Brain (organoid and tissue), 16 donors: ENCODE measurements at places on chromosomes 4 and X. TPM values are rescaled to one million over a fixed set of nuclear protein-coding genes. Genes with fewer than 3 reads are reported as not detected.

DNA sequence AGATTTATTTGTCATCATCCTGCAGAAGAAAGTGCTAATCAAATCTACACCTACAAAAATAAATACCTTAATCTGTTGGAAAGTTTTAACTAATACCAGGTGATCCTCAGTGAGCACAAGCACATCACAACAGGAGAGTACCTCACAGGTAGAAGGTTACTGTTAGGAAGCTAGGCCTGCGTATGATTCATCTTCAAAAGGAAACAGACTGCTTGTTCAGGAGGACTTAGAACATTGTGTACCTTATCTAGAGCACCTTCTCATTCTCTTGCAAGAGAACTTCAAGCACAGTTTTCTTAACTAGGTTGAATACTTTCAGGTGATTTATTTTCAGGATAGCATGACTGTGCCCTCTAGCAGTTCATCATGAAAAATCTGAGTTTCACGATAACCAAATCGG is 54.2 kb downstream of the MND1 start:
- no peak for DNase-seq

GALNTL6 gene
- 0.12 TPM for polyA plus RNA-seq

DNA sequence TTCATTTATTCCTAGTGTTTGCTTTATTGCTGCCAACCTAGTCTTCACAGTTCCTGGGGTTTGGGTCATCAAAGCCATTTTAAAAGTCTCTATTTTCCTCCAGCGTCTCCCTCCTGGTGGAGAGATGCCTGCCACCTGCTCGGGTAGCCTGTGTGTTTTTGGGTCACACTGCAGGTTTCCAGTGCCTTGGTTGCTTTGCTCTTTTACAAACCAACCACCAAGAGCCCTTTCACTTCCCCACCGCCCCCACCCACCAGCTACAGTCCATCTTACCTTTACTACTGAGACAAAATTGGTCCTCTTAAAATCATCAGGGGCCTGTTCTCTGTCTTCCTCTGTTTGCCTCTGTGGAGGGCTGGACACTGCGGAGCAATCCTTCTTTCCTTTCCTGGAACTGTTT is 280.5 kb upstream of the GATB start:
- no peak for DNase-seq

C4orf50 gene
- 1.0 TPM for polyA plus RNA-seq

CFI gene
- polyA plus RNA-seq: 2.2 TPM

PRDM5 gene
- polyA plus RNA-seq: 0.48 TPM

USP17L29 gene
- not detected for polyA plus RNA-seq

TSPYL2 gene
- polyA plus RNA-seq: 49.9 TPM

DNA sequence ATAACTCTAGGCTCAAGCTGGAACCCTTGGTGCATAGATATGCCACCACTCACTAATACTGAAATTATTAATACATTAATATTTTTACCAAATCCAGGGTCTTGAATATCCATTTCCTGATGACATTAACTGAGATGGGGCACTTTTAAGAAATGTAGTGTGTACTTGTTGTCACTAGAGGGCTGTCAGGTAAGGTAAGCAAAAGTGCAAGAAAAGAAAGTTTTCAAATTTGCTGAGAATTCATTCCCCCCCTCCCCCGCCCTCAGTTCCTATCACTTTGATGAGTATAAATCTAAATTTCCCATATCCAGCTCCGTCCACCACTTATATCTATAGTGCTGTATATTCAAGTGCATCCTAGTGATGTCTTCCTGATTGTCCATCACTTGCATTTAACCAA is 20.5 kb upstream of the WDR44 start:
- DNase-seq: no peak

GRCh38 chrX:56107320-56107719 is 124.8 kb upstream of the KLF8 start:
- no peak for DNase-seq

ENPP6 gene
- polyA plus RNA-seq: 6.8 TPM

- no peak for DNase-seq
Observed at GRCh38 chrX:6694221-6694620, 159.3 kb upstream of the VCX3A start.

EGFL6 gene
- 0.22 TPM for polyA plus RNA-seq

GRCh38 chr4:89939994-89940393 is 45.3 kb downstream of the MMRN1 start:
- DNase-seq: peak; percentile 53

TENM3 gene
- polyA plus RNA-seq: 18.2 TPM

GRCh38 chrX:346034-346813 is 27.6 kb upstream of the GTPBP6 start:
- no peak for DNase-seq

- DNase-seq: peak; percentile 84
Observed at GRCh38 chr4:87525636-87526295, 3.4 kb downstream of the SPARCL1 start.

DNA sequence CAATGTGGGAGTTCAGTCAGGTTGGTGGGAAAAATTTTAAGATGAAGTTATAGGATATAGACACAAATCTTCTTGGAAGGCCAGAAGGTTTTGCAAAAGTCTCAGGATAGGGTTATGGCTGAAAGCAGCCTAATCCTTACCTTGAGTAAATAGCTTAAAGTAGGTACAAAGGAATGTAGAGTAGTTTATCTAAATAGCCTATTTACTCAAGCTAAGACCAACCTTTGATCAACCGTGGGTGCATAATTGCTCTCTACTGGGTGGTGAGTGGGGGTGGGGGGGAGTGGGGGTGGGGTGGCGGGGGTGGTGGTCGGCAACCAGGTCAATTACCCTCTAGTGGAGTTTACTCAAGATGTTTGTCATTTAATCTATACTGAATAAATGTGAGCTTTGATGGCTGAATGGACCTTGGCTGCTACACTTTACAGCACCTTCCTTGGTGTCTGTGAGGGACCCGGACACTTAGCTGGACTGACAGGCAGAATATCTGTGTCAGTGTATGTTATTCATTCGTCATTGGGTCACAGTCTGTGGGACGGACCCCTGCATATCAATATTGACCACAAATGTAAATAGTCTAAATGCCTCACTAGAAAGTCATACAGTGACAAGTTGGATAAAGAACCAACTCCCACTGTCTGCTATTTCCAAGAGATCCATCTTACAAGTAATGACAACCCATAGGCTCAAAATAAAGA is 545.7 kb upstream of the PABPC4L start:
- DNase-seq: no peak

GRCh38 chrX:120251471-120252011 is 929 bp downstream of the ZBTB33 start:
- DNase-seq: peak; percentile 42

DNA sequence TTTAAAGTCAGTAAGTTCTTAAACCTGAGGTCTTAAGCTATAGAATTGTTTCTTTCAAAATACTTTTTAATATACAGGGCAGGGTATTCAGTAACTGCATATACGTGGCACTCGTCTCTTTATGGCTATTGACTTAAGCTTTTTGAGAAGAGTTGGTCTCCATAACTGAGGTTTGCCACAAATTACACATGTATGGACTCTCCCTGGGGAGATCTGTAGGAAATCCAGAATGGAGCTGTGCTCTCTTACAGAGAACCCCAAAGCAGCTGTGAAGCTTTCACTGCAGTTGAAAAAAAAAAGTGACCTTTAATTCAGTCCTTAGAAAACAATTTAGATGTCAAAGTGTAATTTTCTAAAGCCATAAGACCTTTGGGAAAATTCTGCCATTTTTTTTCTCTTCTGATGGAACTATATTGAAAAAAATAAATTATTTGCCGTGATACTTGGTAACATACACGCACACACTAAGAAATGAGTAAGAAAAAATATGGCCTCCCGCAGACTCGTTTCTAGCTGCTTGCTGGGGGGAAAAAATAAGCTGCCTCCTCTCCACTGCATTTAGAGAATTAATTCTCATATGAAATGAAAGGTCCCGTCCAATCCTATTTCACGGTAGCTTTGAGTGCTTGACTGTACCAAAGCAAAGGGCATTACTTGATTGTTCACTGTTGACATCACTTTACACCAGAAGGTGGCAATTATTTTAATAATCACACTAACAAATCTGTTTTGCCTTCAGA is 159.4 kb upstream of the TENM3 start:
- DNase-seq: peak; percentile 32

CLNK gene
- not detected for polyA plus RNA-seq

DNA sequence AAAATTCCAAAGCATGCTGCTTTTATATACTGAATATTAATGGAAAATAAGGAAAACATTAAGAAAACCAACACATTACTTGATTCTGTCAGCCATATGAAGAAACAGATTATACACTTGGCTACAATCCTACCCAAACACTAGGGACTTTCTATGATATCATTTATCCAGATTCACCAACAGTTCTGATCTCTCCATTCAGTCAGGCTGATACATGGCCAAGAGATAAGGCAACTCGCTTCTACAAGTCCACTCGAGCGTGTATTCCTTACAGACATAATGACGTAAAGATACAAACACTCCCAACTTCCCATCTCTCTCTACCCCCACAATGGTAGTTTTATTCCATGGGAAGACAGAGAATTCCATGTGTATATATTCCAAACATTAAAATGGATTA is 44.5 kb downstream of the NEK1 start:
- no peak for DNase-seq

ARHGAP36 gene
- polyA plus RNA-seq: 0.46 TPM

DNA sequence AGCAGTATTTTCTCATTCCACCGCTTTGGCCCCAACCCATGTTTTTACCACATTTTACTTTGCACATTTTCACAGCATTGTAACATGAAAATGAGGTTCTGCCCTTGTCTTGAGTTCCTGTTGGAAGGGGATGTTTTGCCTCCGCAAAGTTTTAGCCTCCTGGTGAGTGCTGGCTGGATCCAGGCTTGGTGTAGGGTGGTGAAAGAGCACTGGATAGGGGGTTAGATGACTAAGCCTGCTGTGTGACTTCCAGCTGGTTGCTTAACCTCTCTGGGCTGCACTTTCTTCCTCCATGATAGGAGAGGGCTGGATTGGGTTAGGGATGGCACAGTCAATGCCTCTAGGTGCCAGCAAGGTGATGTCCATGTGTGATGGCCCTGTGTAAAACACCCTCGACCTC is 28.9 kb downstream of the CYTL1 start:
- no peak for DNase-seq

DNA sequence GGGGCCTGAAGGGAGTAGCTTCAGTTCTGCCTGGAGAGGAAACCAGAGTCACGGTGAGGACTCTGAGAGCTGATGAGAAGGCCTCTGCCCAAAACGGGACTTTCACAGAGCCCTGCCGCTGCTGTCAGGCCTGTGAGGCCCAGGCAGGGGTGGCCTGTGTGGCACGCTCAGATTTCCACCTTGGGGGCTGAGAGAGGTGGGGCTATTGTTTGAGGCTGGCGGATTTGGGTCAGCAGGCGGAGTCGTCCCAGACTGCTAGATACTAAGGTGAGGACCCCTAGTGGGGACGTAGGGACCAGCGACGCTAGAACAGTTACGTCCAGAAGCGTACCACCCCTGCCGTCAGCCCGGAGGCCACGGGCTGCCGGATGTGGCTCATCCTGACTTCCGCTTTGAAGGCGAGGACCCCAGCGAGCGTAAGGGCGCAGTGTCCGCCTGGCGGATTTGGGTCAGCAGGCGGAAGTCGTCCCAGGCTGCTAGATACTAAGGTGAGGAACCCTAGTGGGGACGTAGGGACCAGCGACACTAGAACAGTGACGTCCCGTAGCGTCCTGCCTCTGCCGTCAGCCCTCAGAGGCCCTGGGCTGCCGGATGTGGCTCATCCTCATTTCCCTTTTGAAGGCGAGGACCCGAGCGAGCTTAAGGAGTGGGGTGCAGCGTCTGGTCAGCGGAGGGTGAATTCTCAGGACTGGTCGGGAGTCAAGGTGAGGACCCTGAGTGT is at the start of gene MAGEB1:
TSS of gene MAGEB1 (plus strand) at position 378 of the 721 bp plus-strand sequence. CDS start 3,348 bp downstream, outside the sequence.
- no peak for DNase-seq

DNA sequence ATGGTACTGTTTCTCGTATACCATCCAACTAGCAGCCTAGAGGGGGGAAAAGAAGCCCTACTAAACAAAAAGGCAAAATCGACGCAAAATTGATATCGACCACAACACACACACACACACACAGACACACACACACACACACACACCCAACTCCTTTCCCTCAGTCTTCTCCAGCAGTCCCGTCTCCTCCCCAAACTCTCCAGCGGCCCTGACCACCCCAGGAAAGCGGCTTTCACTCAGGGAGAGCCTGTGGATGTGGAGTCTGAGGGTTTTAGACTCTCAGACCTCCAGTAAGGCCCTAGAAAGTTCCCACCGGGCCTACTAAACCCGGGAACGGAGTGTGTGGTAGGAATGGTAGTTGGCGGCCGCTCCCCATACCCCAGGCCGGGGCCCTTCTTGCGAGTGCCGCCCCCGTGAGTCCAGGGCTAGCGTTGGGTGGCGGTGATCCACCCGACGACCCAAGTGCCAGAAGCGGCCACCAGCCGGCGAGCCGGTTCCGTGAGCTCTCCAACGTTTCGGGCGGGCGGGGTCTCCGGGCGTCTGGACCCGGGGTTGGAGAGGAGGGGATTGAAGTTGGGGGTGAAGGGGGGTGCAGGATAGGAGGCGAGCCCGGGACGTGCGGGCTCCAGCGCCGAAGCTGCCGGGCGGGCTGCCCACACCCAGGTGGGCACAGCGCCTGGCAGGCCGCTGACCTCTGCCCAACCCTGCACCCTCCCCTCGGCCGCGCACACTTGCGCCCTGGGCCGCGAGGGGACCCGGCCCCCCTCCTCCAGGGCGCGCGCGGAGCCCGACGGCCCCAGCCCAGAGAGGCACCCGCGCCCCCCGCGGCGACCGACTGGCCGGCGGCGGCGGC is 13.7 kb downstream of the ARX start:
- peak; percentile 6 for DNase-seq

DNA sequence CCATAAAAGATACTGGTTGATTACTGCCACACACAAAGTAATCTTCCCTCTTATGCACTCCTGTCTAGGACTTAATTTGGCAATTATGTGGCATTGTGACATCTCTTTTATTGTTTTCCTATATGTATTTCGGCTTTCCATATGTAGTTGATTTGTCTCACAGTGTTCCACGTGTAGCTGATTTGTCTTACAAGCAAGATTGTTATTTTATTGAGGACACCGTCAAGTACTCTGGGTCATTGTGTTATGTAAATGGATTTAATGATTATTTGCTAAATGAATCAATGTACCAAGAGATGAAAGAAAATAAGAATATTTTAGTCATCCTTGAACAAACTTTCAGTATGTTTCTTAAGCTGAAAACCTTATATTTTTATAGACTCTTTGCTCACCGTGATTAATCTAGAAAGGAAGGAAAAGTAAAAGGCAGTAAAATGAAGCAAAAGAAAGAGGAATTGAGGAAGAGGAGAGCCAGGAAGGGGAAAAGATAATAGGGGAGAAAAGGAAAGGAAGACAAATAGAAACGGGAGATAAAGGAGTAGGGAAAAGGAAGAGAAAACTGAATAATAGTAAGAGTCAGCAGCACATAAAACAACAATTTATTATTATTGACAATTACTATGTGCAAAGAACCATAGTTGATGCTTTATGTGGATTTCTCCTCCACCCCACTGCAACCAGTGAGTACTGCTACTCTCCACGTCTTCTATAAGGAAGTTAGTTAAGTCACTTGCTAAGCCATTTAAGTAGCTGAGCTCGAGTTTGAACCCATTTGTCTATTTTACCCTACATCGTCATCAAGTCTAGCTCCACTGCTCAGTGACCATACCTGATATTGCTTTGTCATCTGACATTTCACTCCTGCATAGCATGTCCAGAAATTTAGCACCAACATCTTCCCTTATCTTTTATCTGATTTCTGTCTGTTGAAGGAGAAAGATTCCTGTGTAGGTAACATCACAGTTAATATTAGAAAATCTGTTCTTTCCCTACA is 336.5 kb downstream of the BMPR1B start:
- no peak for DNase-seq

- DNase-seq: no peak
Observed at GRCh38 chr4:78244705-78245485, 187.8 kb downstream of the FRAS1 start.

GRCh38 chr4:23888421-23889319 is 1.2 kb downstream of the PPARGC1A start:
- DNase-seq: peak; percentile 73

- DNase-seq: no peak
Observed at GRCh38 chrX:154602226-154602625, 16.9 kb downstream of the CTAG1B start.

SMIM43 gene
- 2.4 TPM for polyA plus RNA-seq
